Activated effector memory CD4-positive, alpha-beta T cell treated with Interleukin-2 at 50 U/mL for 16 hours (primary cell): ENCODE measurements at places on chromosomes 2 and 18.

DNA sequence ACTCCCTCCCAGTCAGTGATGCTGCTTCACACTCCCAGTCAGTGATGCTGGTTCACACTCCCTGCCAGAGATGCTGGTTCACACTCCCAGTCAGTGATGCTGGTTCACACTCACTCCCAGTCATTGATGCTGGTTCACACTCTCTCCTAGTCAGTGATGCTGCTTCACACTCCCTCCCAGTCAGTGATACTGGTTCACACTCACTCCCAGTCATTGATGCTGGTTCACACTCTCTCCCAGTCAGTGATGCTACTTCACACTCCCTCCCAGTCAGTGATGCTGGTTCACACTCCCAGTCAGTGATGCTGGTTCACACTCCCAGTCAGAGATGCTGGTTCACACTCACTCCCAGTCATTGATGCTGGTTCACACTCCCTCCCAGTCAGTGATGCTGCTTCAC lies 34.3 kb upstream of the KCNG2 start:
- no peak for DNase-seq

- no peak for DNase-seq
Observed at GRCh38 chr2:131145040-131145439, 39.9 kb downstream of the PLEKHB2 start.

- no peak for DNase-seq
Observed at GRCh38 chr18:48929941-48930713, 20.6 kb downstream of the SMAD7 start.

- no peak for DNase-seq
Observed at GRCh38 chr2:153890576-153890975, 18.9 kb downstream of the GALNT13 start.

DNA sequence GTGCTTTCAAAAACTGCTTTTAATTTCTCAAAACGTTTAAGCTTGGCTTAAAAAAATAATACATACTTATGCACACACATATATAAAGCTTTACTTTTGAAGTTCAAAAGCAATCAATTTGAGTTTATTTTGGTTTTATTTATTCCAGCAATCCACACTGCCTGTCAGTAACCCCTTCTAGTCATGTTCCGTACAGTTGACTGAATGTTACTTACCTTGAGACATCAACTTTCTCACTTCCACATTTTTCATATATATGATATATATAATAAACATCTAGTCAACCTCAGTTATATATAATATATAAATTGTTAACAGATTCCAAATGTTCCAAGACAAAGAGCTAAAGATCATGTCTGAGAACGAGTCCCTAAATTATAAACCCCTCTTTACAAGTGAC lies 1137.3 kb upstream of the ZEB2 start:
- no peak for DNase-seq

GRCh38 chr18:68467957-68468356 lies 247.0 kb downstream of the TMX3 start:
- DNase-seq: no peak

DNA sequence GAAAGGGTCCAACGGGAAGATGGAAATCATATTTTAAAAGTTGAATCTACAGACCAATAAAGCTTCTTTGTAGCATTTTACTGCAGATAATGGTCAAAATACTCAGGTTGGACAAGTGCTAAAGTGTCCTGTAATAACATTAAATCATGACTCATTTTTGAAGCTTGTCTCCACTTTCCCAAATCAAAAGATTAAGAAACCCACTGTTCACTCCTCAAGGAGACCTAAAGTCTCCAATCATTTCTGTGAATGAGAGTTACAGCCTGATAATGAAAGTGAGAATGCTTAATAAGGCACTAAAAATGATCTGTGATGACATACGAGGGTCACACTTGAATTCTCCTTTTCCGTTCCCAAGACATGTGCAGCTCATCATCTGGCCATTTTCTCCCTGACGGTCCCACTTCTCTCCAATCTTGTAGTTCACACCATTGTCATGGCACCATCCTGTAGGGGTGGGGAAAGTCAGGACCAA lies 53.4 kb downstream of the ATIC start:
- DNase-seq: no peak

- no peak for DNase-seq
Observed at GRCh38 chr2:188798159-188798558, 176.0 kb upstream of the COL3A1 start.

GRCh38 chr2:61707984-61708852 lies 145.6 kb downstream of the FAM161A start:
- DNase-seq: no peak

DNA sequence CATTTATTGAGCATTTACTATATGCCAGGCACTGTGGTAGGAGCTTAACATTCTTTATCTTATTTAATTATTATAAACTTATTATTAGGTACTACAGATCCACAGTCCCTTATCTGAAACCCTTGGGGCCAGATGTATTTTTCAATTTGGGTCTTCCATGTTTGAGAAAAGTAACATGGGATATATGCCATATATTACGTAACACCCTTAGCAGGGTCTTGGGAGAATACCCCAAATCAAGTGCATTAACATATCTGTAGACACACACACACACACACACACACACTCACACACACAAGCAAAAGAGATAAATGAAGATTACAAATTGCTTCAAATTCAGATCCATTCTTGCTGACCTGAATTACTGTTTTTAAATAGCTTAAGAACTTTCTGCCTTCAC lies 13.7 kb downstream of the NTSR2 start:
- DNase-seq: no peak

GRCh38 chr18:45119876-45120275 lies 439.2 kb downstream of the SETBP1 start:
- DNase-seq: no peak

GRCh38 chr2:182014284-182014683 lies 28.6 kb downstream of the PPP1R1C start:
- no peak for DNase-seq

DNA sequence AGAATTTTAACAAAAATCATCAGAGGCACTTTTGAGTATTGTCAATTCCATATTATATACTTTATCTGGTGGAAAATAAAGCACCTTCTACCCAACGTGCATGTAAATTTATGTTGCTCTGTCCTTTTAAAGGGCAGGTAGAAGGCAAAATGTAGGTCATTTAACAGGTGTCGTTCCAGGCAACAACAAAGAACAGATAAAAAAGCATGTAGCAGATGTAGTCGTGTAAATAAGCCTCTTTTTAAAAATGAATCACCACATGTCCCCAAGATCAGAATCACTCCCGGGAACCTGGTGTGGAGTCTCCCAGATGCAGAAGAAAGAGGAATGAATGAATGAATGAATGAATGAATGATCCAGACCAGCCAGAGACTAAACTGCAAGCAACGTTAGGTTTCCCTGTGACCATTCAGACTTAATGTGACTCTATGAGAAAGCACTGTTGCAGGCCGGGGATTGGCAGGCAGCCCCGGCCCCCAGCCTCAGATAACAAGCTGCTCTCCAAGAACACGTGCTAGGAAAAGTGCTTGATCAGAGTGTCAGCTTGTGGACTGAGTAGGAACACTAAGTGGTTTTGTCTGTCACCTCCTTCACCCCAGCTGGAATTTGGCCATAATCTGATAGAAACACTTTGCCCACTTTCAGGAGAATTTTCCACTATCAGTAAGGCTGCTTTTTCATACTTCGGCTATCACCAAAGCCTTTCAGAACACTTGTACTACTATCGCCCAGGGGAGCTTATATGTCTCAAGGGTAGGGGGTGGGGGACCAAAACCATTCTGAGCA lies 100.6 kb downstream of the CDK15 start:
- no peak for DNase-seq

DNA sequence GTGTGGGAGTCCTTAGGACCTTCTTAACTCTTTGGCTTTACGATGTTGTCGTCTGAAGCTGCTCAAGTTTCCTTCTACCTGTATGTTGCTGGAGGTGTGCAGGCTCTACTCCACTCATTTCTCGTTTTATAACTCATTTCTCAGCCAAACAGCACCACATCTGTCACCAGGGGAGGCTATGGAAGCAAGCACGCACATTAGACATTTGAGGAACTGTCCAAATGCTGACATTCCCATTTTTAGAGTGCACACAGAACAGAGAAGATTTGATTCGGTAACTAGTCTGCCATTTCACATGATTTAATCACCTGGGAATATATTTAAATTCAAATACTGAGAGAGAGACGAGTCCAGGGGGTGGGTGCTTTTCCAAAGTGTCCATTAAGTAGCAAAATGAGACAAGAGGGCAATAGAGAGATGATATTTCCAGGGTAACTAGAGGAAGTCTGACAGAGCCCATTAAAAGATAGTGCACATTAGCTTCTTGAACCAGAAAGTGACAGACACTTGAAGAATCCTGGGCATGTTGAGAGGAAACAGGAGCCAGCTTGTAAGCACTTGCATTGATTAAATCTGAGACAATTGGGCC lies 793.3 kb downstream of the TDRD15 start:
- no peak for DNase-seq

DNA sequence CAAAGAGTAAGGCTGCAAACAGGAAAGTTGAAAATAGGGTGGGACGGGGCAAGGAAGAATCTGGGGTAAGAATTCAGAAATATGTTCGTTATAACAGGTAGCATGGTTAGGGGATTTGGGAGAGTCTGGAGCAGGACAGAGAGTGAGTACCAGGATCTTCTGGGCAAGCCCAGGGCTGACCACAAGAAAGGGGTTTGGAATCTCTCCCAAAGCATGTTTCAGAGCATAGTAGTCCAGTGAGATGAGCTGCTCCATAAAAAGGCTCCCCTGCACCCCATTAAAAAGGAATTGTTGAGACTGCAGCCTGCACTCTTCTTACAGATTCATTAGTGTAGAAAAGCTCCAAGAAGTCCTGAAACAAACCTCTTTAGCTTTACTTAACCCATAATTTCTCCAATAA lies 291.1 kb downstream of the MTX2 start:
- no peak for DNase-seq

GRCh38 chr2:88855620-88856408 lies 164.3 kb downstream of the RPIA start:
- DNase-seq: no peak

GRCh38 chr2:212990697-212991096 lies 160.7 kb downstream of the IKZF2 start:
- no peak for DNase-seq

GRCh38 chr18:58161659-58162058 lies 117.6 kb downstream of the NEDD4L start:
- no peak for DNase-seq

GRCh38 chr2:95342556-95343320 lies 45.6 kb downstream of the KCNIP3 start:
- DNase-seq: no peak

- no peak for DNase-seq
Observed at GRCh38 chr2:59604123-59604522, 949.3 kb downstream of the BCL11A start.

DNA sequence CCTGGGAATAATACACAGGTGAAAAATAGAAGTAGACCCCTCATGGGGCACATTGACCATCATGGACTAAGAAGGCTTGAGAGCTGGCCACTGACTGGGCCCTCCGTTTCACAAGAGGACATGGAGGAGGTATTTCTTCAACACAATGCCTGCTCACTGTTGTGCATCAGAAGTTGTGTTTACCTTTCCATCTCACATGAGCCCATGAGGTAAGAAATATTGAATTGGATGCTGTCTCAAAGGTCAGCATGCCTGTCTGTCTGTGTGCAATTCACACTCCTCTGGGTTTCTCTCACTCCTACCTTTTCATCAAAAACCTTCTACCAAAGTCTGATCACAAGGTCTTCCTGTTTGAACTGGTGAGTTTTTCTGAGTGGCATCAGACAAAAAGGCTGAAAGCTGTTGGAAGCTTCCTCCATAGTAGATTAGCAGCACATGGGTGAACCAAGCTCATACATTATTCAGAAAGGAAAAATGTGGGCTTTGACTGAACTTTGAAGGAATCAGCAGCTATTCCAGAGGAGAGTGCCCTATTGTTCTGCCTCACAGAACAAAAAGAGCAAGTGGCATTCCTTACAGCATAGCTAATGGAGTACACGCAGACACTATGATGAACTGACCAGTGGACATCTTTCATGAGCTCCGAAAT lies 143.2 kb upstream of the RND3 start:
- DNase-seq: no peak

GRCh38 chr2:20382965-20383810 lies 32.5 kb upstream of the PUM2 start:
- DNase-seq: no peak

- no peak for DNase-seq
Observed at GRCh38 chr2:100242891-100243619, 79.2 kb downstream of the LONRF2 start.

- DNase-seq: no peak
Observed at GRCh38 chr2:223967981-223968380, 10.7 kb downstream of the MRPL44 start.

DNA sequence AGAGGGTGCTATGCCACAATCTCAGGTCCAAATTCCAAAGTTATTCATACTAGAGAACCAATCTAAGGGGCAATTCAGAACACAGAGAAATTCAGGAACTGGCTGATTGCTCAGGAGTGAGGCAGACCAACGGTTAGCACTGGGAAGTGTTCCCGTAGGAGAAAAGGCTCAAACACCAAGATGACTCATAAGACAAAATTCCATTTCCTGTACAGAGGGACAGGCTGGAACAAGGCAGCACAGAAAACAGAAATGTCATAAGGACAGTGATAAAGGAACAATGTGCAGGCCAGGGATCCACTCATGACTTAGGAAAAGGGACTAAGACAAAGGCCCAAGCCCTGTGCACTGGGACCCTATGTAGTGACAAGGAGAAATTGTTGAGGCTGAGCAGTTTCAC lies 54.2 kb downstream of the PDE1A start:
- no peak for DNase-seq

DNA sequence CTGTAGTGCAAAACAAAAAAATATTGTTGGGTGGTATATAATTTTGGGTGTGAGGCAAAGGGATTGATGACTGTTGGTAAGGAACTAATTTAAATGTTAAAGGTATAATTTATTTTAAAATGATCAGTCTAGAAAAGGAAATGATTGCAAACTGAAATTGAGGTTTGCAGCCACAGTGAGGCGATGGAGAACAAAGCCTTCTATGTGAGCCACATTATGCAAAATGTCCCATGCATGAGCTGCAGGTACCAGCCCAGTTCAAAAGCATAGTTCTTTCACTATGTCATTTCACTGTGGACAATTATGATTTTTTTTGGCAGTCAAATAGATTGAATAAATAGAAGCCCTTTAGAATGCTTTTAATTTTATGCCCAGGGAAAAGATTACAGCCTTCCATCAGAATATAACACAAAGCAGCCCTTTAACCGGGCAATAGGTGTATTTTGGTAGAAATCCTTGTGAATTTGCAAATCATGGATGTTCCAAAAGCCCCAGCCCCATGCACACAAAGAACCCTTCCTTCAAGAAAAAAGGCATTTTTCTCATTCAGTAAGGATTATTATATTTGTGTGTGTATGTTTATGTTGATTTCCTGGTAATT lies 1.7 kb downstream of the MAP2 start:
- DNase-seq: no peak

GRCh38 chr2:83342860-83343329 lies 1116.2 kb downstream of the SUCLG1 start:
- DNase-seq: no peak
